Stimulated activated CD8-positive, alpha-beta memory T cell treated with anti-CD3 and anti-CD28 coated beads, Interleukin-7, amount 100 ng/mL, for 1 hour (primary cell): ENCODE measurements at places on chromosomes 7 and 10.

GRCh38 chr7:82714883-82715282, 271.3 kb upstream of the CACNA2D1 start:
- DNase-seq, result no peak

DNA sequence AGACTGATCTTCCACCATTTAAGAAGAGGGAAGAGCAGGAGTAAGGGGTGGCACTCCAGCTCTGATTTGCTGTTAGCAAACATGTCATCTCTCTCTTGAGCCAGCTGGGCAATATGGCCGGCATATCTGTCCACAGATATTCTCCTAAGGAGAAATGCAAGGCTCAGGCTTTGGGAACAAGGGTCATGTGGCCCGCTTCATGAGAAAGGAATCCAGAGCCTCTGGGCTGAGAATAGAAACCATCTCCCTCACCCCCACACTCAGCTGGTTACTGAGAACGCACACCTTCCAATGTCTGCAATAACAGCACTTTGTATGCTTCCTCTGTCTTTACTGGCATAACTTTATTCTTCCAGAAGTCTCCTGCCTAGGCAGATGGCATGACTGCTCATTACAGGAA, 171.2 kb downstream of the ELMO1 start:
- no peak for DNase-seq

DNA sequence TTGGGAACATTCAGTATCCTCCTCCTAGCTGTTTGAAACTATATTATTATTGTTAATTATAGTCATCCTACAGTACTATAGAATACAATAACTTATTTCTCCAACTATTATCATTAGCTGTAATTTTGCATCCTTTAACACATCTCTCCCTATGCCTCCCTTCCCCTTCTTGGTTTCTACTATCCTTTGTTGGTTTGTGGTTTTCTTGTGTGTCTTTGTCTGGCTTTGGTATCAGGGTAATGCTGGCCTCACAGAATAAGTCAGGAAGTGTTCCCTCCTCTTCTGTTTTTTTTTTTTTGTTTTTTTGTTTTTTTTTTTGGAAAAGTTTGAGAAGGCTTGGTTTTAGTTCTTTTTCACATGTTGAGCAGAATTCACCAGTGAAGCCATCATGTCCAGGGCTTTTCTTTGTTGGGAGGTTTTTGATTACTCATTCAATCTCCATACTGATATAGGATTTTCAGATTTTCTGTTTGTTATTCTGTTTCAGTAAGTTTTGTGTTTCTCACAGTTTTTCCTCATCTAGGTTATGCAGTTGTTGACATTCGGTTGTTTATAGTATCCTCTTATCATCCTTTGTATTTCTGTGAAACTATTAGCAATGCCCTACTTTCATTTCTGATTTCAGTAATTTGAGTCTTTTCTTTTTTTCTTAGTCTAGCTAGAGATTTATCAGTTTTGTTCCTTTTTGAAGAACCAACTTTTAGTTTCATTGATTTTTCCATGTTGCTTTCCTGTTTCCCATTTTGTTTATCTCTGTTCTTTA, 21.6 kb downstream of the C1GALT1 start:
- no peak for DNase-seq

DNA sequence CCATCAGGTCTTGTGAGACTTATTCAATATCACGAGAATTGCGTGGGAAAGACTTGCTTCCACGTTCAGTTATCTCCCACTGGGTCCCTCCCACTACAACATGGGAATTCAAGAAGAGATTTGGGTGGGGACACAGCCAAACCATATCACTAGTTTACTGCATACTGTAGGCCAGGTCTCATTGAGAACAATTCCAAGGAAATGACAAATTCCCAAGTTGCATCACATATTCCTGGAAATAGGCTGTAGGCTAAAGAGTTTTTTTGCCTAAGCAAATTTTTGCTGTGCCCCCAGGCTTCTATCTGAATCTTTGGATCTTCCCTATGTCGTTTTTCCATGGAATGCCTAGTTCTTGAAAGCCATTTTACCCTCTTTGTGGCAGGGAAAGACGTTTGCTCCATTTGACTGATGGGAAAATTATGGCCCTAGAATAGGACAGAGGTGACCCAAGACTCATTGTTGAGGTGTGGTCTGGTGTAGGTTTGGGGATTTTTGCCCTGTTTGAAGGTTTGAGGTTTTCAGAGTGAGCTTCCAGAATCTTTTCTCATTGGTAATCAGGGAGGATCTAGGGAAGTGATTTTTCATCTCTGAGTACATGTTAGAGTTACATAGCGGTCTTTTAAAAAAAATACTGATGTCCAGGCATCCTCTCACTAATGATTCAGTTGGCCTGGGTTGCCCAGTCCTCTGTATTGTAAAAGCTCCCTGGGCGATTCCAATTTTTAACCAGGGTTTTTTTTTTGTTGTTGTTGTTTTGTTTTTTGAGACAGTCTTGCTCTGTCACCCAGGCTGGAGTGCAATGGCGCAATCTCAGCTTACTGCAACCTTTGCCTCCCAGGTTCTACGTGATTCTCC, 44.4 kb downstream of the TACR2 start:
- DNase-seq, result no peak

GRCh38 chr10:122286867-122287266, 15.8 kb downstream of the BTBD16 start:
- no peak for DNase-seq

DNA sequence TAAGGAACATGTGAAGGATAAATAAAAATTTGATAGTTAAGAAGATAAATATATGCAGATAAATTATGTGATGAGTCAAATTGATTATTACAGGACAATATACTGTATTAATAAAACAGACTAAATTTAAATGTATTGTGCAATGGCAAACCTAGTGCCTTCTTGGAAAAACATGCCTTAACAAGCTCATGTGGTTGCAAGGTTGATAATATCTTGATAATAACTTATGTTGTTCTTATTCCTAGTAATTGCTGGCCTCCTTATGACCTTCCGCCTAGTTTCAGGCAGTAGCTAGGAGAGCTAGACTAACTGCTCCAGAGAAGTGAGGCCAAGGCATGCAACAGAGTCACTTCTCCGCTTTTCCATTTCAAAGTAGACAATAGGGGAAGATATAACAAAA, 7.6 kb upstream of the RAB11FIP2 start:
- no peak for DNase-seq

DNA sequence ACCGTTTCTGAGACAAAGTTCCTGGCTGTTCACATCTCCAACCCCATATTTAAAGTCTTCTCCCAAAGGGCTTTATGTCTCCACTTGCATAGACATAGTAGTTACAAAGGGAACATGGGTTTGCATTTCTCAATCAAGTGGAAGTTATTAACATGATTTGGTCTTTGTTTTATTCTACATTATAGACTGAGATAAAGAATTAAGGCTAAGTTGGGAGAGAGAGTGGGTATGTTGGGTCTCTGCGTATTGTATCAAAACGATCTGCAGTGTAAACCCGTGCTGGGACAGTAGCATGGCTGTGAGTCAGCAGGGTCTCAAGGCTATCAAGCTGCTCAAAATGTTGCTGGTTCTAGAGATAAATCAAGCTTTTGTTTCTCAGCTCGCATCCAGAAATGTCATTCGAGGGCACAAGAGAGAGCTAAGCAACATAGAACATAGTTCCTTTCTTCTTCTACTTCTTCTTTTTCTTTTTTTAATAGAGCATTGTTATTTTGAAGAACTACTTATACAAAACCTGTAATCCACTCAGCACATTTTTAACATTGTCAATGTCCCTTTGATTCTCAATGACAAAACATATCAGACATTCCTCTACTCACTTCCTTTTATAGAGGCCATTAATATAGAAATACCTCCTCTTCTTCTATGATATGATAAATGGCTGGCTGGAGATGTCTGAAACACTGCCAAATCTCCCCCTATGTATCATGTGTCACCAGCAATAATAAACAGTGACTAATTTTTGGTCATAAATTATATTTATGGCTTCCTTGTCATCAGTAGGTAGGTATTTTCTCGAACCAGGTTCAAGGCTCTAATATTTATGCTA, 34.5 kb upstream of the RHOBTB1 start:
- DNase-seq, result no peak

- DNase-seq, result no peak
Observed at GRCh38 chr10:24908793-24909423, 43.5 kb downstream of the PRTFDC1 start.

DNA sequence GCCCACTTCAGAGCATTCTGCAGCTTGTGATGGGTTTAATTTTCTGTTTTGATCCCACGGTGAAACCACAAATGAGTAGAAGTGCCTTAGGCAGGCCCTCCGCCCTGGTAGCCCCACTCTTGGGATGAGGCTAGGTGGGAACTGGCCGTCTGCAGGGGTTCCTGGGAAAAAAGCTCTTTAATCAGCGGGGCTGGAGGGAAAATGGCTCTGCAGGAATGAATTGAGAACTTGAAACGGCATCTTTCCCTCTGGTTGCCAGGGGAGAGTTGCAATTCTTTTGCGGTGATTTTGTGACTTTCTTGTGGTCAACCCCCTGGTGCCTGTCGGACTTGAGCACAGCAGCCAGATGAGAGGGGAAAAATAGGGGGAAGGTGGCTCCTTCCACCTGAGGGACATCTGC, 32.7 kb downstream of the COL26A1 start:
- no peak for DNase-seq

GRCh38 chr7:107902381-107902780, 11.4 kb downstream of the DLD start:
- DNase-seq, result no peak

GRCh38 chr7:15836041-15836440, 149.6 kb upstream of the MEOX2 start:
- no peak for DNase-seq

DNA sequence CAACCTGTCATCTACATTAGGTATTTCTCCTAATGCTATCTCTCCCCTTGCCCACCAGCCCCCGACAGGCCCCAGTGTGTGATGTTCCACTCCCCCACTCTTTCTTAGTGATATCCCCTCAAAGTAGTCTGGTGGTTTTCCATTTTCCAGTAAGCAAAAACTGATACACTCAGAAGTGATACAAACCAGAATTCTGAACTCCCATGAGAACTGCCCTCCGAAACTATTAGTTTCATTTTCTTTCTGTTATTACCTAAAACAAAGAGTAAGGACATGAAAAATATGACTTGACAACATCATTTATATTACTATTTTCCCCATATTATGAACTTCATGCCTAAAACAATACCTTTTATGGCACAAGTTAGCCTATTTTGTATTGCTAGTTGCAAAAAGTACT, 175.0 kb downstream of the OTUD1 start:
- no peak for DNase-seq
